ENCODE measurements at places on chromosomes 6 and 20.

DNA sequence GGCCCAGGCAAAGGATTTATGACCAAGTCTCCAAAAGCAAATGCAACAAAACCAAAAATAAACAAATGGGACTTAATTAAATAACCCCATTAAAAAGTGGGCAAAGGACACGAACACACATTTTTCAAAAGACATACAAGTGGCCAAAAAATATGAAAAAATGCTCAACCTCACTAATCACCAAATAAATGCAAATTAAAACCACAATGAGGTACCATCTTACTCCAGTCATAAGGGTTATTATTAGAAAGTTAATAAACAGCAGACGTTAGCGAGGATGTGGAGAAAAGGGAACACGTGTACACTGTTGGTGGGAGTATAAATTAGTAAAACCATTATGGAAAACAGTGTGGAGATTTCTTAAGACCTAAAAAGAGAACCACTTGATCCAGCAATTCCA lies 71.1 kb downstream of the CEP162 start:
- DNase-seq = no peak

DNA sequence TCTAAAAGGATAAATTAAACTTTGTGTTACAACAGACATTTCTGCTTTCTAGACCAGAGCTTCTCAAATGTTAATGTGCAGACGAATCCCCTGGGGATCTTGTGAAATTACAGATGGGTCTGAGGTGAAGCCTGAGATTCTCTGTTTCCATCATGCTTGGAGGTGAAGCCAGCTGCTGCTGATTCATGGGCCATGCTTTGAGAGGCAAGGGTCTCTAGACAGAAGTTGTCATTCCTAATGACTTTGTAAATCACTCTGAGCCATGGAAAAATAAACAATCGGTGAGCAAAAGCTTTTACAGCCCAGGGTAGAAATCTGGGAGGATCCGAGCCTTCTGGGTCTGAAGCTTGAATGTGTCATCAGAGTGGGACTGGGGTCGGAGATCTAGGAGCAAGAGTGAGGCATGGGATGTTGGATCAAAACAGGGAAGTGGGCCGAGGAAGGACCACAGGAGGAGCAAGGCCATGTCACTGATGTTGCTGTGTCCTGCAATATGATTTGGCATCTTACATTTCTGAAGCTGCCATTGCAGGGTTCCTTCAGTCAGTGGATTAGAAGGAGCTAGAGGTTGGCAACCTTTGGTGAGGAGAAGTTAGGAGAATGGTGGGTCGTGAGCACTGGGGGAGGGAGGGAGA lies 77.3 kb downstream of the TRMT11 start:
- DNase-seq = no peak

DNA sequence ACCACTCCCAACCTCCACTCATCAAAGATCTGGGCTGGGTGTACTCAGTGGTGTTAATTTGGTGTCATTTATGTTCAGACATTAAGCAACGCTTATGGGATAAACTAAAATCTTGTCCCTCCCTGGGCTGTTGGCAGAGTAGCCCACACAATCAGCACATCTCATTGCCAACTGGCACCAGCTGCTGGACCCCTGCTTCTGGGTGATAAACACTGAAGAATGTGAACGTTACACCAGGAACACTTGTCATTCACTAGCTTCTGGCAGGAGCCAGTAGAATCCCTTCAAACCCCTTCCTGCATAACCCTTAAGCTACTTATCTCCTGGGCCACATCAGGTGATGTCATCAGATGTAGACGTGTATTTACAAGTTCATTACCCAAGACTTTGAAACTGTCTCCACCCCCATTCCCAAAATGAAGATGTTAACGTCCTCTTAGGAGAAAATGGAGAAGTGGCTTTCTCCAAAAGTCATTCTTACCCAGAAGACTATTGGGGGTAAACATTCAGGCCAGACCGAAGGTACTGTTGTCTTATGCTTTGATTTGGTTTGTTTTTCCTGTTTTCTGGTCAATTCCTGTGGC lies 107.8 kb upstream of the CD93 start:
- DNase-seq = no peak

- DNase-seq = no peak
These were observed 191.6 kb upstream of the CCN2 start for GRCh38 chr6:132142768-132143167.

DNA sequence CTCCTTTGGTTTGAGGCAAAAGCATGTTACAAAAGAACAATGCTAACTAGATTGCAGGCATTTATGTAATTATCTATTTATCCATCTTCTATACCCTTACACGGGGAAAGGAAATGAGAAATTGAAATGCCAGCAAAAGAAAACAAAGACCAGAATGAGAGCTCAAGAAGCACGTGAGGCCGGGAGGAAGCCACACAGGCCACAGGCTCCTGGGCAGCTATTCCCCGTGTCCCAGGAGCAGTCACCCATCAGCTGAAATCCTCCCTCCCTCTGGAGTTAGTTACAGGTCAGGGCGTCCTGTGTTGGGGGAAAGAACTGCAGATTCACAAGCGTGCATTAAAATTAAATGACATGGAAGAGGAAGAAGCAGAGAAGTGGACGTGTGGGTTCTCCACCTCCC lies 64.7 kb upstream of the RPS6KA2 start:
- no peak for DNase-seq

GRCh38 chr6:17022604-17023003 lies 79.2 kb upstream of the STMND1 start:
- no peak for DNase-seq

DNA sequence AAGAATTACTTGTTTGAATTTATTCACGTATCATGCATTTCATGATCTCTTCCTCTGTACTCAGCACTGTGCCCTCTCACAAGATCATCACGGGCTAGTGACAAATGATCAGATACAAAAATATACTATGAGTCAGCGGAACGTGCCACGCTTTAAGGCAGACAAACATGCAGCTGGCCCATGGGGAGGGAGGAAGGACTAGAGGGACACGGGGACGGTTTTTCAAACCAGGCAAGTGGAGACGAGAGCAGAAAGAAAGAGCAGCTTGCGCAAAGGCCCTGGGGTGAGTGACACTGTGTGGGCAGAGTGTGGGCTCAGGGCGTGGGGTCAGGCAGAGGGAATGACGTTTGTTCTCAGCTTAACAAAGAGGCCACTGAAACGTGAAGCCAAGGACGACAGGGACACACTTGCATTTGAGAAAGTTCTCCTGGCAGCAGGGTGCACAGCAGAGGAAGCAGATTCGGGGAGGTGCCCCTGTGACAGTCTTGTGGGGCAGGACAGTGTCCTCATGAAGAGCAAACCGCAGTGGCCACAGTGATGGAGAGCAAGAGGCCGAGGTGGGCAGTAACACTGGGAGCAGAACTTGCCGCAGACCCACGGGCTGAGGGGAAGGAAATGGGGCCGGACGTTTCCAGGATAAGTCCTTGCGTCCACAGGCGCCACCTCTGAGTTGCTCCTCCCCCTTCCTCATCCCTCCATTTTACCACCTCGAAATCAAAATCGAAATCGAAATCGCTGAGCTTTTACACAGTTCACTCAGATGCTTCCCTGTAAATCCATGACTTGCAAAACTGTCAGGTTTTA lies 6.9 kb upstream of the RPS6KA2 start:
- DNase-seq = no peak

DNA sequence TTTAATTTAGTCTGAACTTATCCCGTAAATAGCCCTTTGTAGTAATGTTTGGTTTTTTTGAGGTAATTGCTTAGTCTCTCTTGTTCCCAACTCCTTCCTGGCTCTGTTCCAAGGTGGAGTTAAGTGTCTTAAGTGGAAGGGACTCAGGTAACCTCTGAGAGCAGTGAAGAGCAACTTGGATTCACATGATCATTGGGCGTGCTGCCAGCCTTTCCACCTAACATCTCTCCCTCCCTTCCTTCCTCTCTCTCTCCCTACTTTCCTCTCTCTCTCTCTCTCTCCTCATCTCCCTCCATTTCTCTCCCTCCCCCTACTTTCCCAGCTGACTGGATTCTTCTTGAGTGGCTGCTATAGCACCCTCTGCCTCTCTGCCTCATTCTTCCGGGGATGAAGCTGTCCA lies 232.9 kb upstream of the SASH1 start:
- DNase-seq = no peak

DNA sequence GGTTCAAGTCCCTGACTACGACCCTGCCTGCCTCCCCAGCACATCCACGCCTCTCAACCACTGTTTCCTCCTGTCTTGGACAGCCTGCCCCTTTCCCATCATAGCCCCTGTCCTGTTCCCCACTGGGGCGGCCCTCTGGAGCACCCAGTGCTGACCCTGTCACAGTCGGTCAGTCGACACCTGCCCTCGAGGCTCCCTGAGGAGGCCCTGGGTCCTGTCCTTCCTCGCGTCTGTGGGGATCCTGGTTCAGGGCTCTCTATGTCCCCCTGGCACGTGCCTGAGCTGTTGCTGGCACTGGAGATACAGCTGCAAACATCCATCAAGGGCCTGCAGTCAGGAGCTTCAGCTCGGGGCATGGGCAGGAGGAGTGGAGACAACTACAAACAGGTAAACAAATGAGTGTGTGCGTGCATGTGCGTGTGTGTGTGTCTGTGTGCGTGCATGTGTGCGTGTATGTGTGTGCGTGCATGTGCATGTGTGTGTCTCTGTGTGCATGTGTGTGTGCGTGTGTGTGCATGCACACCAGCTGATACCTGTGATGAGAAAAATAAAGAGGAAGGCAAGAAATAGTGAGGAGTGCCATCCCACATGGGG lies 132.8 kb downstream of the PHACTR3 start:
- no peak for DNase-seq

DNA sequence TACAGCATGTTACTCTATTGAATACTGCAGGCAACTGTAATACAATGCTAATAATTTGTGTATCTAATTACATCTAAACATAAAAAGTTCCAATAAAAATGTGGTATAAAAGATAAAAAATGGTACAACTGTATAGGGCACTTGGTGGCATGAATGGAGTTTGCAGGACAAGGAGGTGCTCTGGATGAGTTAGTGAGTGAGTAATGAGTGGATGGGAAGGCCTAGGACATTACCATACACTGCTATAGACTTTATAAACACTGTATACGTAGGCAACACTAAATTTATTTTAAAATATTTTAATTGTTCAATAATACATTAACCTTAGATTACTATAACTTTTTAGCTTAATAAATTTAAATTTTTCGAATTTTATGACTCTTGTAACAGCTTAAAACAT lies 579.6 kb upstream of the MAN1A1 start:
- no peak for DNase-seq

- no peak for DNase-seq
These were observed 560.0 kb downstream of the C6orf118 start for GRCh38 chr6:164749221-164750064.

DNA sequence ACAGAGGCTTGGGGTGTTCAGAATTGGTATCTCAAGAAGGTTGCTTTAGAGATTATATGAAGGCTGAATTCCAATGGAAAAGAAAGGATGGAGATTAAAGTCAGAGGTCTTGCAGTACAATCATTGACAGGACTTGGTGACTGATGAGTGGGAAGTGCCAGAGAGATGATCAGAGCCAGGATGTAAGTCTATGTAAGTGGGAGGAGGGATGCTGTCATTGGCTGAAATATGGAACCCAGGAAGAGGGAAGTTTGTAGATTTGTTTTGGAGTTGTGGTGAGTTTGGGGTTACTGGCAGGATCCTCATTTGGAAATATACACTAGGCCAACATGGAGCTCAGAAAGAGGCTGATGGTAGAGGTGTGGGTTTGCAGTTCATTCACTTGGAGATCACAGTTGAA lies 23.8 kb upstream of the TNFAIP3 start:
- DNase-seq = no peak

- DNase-seq = no peak
These were observed 550.5 kb upstream of the MARCKS start for GRCh38 chr6:113306552-113307145.

GRCh38 chr6:70459235-70459634 lies 45.9 kb downstream of the FAM135A start:
- no peak for DNase-seq

- no peak for DNase-seq
These were observed 26.9 kb upstream of the LRRC1 start for GRCh38 chr6:53767941-53768340.

All from stimulated activated CD8-positive, alpha-beta memory T cell treated with anti-CD3 and anti-CD28 coated beads, Interleukin-15, amount 100 ng/mL, for 24 hours (primary cell).